Activated naive CD8-positive, alpha-beta T cell treated with anti-CD3 and anti-CD28 coated beads, Interleukin-2, amount 10 ng/mL, durations not matched to agents 7 days and 5 days (primary cell): ENCODE measurements at places on chromosomes 11 and 22. TPM values are rescaled to one million over a fixed set of nuclear protein-coding genes. Genes with fewer than 3 reads are reported as not detected.

GRCh38 chr11:69126286-69126685, 29.4 kb upstream of the SMIM38 start:
- no peaks in the 10 kb centered on the region for H3K36me3 ChIP-seq
- no peak overlapping the region for H3K27ac ChIP-seq
- H3K4me1 ChIP-seq, result peaks cover 13% of the 10 kb centered on the region
- no peak for DNase-seq

DNA sequence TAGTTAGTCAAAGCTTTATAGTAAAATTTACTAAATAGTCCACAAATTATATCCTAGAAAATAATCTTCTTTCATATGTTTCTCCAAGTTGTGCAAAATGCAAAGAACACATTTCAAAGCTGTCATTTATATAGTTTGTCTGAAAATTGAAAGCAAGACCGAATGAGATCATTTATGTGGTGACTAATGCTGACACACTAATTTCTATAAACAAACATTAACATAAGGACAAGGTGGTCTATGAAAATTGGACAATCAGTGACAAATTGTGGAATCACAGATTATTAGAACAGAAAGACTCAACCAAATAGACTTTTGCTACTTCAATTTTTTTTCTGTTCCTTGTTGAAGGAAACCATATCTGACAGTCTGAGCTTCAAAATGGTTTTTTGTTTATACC, 1056.1 kb downstream of the LRRC4C start:
- no peaks in the 10 kb centered on the region for H3K27me3 ChIP-seq
- no peaks in the 10 kb centered on the region for H3K4me1 ChIP-seq
- no peaks in the 10 kb centered on the region for H3K36me3 ChIP-seq
- no peak overlapping the region for H3K4me3 ChIP-seq
- no peak for DNase-seq

DNA sequence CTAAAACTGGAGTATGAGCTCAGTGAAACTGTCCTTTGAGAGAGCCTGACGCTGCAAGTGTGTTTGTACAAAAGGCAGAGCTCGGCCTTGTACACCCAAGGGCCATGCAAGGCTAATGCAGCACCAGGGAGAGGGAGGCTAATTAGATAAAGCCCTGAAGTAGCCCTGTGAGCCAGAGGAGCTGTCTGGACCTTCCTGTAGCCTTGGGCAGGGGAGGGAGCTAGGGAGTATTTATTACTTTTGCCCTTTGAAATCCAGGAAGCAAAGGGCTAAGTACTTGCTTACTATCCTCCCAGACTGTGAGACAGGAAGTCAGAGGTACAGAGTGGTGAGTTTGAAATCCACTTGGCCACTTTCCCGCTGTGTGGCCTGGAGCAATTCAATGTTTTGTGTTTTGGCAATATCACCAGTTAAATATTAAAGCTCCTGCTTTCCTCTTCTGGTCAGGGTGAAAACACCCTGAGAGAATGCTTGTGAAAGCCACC, 10.2 kb upstream of the LDHA start:
- peaks cover 35% of the 10 kb centered on the region for H3K4me1 ChIP-seq
- peak overlapping the region; percentile 97 for H3K27ac ChIP-seq
- no peaks in the 10 kb centered on the region for H3K27me3 ChIP-seq
- peak; percentile 47 for DNase-seq
- H3K4me3 ChIP-seq, result peak overlapping the region; percentile 73

Gene RRP8
- total RNA-seq, result 31.7 TPM

GRCh38 chr11:126999366-126999765, 1.2 kb downstream of the KIRREL3 start:
- H3K4me1 ChIP-seq, result no peaks in the 10 kb centered on the region
- H3K4me3 ChIP-seq, result no peak overlapping the region
- H3K27ac ChIP-seq, result no peak overlapping the region
